Left renal pelvis (tissue), 4 donors: ENCODE measurements at places on chromosomes 13 and 19.
A peak's percentile ranks its signal among the peaks of the same experiment; 100 is the strongest.

DNA sequence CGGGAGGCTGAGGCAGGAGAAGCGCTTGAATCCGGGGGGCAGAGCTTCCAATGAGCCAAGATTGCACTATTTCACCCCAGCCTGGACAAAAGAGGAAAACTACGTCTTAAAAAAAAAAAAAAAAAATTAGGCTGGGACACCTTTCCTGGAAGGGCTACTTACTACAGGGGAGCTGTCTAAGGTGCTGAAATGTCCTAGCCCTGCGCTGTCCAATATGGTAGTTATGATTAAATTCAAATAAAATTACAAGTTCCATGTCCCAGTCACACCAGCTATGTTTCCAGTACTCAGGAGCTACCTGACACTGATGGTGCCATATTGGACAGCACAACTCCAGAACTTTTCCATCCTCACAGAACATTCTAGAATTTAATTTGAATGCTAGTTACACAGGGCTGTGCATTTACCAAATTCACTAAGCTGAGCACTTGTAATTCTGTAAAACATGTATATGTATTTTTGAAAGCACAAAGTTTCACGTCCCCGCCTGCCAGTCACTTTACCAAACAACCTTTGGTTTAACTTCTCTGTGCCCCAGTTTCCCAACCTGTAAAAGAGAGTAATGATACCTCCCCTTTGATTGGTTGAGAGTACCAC, 9.2 kb upstream of the ZSCAN22 start:
- no peak for DNase-seq

GRCh38 chr13:56789527-56789926, 351.2 kb upstream of the PRR20A start:
- no peak for DNase-seq

GRCh38 chr19:19405971-19406877, 749 bp downstream of the GATAD2A start:
- DNase-seq: no peak

DNA sequence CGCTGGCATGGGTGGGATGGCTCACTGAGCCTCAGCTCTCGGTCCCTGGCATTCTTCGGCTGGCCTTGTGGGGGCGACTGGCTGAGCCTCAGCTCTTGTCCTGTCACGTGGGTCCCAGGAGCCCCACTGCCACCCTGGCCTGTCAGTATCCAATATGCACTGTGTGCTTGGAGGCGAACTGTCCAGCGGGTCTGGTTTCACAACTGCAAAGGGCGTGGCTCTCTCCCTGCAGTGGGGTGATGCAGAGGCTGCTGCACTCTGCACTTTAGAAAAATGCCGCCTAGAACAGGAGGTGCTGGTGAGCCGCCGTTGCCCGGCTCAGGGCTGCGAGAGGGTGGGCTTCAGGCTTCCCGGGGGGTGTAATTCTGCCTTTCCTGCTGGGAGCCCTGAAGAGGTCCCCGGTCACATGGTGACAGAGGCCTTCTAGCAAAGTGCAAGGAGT, 17.0 kb upstream of the TMEM255B start:
- DNase-seq: no peak

DNA sequence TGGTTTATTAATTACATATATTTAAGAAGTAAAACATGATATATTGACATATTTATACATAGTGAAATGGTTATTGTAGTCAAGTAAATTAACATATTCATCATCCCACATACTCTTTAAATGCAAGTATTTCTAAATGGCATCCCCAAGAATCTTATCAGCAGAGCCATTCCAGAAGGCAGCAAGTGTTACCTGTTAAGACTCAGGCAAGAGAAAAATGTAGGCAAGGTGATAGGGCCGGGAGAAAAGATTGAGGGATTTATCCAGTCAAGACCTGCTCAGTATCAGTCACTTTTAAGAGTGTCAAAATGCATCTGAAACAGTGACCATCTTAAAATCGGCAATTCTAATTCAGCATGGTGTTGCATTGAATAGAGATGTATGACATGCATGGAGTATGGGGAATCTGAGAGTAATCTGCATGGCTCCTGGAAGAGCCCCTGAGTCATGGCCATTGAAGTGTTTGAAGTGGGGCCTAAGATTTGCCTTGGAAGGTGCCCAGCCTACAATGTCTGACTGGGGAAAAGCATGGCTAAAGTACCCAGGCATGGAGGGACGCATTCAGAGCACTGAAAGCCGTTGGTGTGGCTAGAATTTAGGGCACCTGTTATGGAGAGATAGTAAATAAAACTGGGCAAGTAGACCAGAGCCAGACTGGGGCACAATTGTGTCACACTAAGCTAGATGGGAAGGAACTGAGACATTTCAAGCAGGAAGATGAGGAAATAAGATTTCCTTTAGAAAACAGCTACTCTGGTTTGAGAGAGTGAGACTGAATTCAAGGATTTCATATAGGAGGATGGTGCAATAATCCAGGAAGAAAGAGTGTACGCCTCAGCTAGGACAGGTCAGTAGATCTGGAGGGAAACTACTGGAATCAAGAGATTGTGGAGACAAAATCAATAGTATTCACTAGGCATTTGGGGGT, 25.0 kb upstream of the C1QTNF9B start:
- no peak for DNase-seq

DNA sequence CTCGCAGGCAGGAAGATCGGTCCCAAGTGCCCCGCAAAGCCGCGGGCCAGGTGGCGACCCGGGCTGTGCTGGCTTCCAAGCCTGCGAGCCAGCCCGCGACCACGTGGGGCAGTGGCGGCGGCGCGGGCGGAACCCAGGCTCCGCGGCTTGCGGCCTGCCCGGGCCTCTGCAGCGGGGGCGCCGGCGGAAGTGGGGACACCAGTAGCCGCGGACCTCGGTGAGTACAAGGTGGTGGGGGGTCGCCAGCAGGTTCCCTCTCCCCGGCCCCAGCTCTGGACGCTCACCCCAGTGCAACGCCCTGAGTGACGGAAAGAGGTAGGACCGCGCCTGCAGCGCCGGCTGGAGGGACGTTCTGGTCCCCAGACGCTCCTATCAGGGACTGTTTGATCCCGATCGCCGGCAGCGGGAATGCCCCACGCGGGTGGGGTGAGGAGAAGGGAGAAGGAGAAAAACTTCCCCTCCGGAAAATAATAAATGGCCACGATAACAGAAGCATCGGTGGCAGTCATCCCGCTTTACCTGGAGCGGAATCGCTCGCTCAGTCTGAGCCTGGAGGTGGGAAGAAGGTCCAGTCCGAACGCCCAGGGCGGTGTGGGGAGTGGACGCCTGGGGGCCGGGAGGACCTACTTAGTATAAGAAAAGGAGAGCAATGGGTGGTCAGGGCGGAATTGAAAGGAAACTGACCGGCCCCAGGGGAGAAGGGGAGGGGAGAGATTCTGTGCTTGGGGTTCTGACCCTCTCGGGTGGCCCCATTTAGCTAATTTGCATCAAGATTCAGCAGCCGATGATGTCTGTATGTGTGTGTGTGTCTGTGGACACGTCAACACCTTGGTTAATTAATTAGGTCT, at the start of gene GEMIN7:
GEMIN7 (plus strand) TSS at position 198 of the 848 bp plus-strand sequence. CDS start 10,855 bp downstream, outside the sequence.
- no peak for DNase-seq

GRCh38 chr13:97324115-97324514, 102.0 kb downstream of the MBNL2 start:
- no peak for DNase-seq

- DNase-seq: no peak
These were observed 1.3 kb downstream of the FLT3LG start for GRCh38 chr19:49475191-49475917.

- no peak for DNase-seq
These were observed 49.2 kb downstream of the SMARCA4 start for GRCh38 chr19:11010041-11010440.

DNA sequence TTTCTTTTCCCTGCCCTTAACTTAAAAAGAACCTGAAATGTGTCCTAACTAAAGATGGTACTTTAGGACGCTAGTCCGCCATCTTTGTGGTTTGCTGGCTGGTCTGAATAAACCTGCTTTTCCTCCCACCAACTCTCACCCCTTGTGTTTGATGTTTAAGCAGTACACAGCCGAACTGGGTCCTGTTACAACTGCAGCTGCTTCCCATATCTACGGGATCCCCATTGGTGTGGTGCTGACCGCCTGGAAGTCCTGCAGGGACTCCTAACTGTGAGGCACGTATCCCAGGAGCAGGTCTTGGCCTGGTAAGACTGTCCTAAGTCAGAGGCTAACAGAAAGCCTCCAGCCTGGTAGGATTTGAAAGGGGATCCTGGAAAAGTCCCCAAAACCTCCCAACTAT, 40.9 kb upstream of the VSTM2B start:
- DNase-seq: no peak

GRCh38 chr13:91360246-91360751, 12.8 kb downstream of the MIR17HG start:
- DNase-seq: no peak

- peak; percentile 45 for DNase-seq
These were observed 82.8 kb downstream of the INSR start for GRCh38 chr19:7211191-7211951.

GRCh38 chr13:93726173-93726957, 499.8 kb downstream of the GPC6 start:
- no peak for DNase-seq

- no peak for DNase-seq
These were observed 545.4 kb downstream of the SUCLA2 start for GRCh38 chr13:47455626-47456025.

DNA sequence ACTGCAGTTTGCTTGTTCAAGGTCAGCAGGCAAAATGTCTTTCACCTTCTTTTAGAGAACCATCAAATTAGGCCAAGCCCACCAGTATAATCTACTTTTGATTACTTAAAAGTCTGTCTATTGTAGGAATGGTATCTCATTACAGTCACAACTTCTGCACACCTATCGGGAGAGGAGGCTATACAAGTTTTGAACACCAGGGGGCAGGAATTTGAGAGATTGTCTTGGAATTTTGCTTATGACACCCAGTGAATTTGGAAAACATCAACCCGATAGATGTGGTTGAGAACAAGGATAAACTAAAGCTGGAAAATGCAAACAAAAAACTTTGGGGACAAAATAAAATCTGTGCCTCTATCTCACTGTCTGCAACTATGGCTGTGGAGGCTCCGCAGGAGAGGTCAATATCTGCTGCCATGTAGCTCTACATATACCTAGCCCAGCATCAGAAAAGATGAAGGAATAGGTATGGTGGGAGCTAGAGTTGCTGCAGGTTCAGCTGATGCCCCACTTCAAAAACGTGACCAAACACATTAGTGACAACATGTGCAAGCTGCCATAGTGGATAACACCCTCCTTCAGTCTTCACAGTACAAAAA, 1299.2 kb upstream of the SPRY2 start:
- no peak for DNase-seq

DNA sequence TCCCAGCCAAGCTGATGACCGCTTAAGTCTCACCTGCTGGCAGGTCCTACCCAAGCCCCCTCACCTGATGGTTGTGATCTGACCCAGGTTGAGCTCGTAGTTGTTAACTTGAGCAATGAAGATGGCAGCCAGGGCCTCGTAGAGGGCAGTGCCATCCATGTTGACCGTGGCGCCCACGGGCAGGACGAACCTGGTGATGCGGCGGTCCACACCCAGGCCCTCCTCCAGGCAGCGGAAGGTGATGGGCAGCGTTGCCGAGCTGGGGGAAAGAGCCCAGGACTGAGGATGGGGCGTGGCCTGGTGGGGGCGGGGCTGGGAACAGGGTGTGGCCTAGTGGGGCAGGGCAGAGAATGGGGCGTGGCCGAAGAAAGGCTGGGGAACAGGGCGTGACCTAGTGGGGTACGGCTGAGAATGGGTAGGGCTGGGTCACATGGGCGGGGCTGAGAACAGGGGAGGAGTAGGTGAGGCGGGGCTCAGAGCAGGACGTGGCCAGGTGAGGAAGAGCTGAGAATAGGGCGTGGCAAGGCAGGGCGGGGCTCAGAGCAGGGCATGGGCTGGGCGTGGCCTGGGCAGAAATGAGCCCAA, 12.9 kb downstream of the OR7C2 start:
- DNase-seq: no peak

DNA sequence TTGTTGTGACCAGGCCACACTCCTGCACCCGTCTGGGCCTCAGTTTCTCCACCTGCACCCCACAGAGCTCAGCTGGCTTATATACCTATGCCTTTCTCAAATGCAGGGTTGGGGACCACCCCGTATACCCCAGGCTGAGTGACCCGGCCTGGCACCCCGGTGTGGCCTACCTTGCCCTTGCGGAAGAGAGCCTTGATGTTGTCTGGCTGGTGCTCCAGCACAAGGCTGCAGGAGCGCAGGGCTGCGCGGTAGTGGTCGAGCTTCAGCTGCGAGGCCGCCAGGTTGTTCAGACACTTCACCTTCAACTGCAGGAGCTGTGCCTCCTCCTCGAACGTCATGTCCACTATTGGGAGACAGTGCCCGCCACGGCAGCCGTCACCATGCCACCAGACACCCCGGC, 5.9 kb downstream of the FKBP8 start:
- DNase-seq: no peak

DNA sequence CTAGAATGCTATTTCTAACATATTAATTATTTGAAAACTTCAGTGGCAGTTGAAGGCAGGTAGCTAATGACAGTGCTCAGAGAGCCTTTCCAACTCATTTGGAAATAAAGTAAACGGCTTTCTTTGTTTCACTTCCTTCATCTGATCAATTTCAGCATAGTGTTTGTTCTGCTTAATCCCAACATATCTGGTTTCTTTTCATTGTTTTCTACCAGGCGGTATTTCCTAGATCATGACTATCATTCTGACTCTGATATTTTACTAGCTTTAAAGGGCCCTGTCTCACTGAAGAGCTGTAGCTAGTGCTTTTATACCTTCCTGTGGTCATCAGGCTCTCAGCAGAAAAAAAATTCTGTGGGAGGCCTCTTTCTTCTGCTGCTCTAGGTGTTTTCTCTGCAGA, 178.6 kb downstream of the RBM26 start:
- DNase-seq: no peak

DNA sequence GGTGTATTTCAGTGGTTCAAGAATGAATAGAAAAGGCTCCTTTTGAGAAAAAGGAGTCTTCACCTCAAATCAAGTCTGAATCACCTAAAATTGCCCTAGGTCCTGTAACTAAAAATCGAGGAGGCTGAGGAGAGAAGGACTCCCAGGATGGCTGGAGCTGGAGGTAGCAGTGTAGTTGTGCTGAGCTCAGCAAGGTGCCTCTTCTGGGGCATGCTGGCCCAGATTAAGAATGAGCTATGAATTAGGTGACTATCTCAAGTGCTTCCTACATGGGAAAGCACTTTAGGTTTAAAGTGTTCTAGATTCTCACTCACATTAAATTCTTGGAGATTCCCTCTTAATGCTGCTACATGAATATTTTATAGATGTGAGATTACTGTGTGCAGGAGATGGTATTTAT, 28.8 kb upstream of the KL start:
- DNase-seq: no peak

GRCh38 chr19:23996549-23996948, 81.9 kb downstream of the ZNF726 start:
- DNase-seq: no peak

DNA sequence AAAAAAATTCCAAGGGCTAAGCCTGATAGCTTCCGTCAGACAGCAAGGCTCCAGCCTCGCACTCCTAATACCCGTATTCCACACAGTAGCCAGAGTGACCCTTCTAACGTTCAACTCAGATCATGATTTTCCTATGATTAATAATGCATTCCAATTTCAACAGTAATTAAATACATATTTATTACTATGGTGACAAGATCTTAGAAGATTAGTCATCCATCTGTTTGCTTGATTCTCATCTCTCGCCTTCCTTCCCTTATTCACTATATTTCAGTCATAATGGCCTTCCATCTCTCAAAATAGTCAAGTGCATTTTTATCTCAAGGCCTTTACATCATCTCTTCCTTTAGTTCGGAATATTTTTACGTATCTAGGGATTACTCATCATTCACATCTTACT, 621.2 kb upstream of the SPRY2 start:
- DNase-seq: no peak

- DNase-seq: no peak
These were observed 33.3 kb upstream of the ALOX5AP start for GRCh38 chr13:30702006-30702405.

- DNase-seq: no peak
These were observed 2.6 kb downstream of the LHB start for GRCh38 chr19:49014123-49014869.
